ENCODE measurements at places on chromosomes 2 and 18.

- DNase-seq: no peak
These were observed 40.8 kb downstream of the WDR35 start for GRCh38 chr2:19949071-19949470.

- DNase-seq: no peak
These were observed 62.4 kb downstream of the CAPN13 start for GRCh38 chr2:30744823-30745222.

GRCh38 chr2:68768461-68768860, 33.9 kb downstream of the ARHGAP25 start:
- DNase-seq: no peak

DNA sequence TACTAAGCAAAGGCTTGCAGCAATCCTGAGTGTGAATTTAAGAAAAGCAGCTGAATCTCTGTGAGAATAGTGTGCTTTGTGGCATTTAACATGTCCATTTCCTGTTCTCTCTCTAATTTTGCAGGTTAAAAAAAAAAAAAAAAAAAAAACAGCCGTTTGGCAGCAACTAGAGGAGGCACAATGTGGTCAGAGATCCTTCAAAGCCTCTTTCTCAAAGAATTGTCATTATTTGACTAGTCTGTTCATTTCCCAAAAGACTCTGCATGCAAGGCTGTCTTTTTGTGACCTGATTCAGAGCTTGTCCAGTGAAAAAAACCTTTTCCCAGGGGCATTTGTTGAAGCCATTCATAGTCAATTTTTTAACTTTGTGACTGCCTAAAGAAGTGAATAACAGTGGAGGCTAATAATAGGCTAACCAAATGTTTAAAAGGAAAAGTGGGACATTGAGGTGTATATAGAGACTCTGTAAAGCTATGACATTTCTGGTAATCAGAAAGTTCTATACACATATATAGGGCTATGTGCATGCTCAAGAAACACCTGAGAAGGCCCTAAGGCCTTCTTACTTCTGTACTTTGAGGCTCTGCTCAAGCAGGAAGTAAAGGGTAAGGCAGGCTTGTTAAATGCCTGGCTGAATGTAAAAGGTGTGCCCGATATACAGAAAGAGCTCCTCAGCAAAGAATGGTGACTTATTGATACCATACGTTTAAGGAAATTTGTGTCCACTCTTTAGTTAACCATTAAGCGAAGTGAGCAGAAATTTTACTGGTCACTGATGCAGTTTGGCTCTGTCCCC, 289.6 kb upstream of the RAB6C start:
- DNase-seq: no peak

DNA sequence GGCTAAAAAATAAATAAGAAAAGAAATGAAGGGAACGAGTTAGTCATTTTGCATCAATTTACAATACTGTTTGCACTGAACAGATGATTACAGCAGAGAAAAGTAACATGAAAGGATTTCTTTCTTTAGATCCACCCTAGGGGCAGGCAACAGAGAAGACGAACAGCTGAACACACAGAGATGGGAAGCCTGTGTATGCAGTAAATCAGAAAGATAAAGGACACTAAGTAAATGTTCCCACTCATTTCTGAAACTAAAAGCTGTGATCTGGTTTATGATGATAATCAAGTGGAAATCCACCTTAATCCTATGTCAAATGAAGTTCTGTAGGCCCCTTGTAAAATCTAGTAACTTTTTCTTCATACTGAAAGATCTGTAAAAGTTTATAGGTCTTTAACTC, 54.2 kb downstream of the AKAIN1 start:
- DNase-seq: no peak

DNA sequence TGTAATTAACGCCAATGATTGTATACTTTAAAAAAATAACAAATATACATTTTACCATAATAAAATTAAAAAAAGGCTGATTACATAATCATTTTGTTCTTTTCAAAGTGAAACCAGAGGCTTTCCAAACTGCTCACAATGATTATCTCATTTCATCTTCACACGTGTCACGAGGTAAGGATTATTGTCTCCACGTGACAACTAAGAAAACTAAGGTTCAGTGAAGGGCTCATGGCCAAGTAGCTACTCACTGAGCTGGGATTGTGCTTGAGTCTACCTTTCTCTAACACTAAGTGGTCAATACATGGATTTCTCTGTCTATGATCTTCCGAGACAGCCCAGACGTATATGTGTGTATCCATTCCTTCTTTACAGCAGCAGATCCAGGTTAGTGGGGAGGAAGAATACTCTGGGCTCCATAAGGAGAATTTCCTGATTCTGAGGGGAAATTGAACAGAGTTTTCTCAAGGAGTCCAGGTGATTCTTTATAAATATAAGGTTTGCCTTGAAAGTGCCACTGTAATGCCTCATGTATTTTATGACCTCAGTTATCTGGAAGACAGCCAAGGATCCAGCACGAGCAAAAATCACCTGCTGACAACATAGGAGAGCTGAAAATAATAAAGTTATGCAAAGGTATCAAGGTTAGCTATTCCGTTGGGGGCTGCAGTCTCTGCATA, 25.6 kb upstream of the ACSL3 start:
- DNase-seq: no peak

DNA sequence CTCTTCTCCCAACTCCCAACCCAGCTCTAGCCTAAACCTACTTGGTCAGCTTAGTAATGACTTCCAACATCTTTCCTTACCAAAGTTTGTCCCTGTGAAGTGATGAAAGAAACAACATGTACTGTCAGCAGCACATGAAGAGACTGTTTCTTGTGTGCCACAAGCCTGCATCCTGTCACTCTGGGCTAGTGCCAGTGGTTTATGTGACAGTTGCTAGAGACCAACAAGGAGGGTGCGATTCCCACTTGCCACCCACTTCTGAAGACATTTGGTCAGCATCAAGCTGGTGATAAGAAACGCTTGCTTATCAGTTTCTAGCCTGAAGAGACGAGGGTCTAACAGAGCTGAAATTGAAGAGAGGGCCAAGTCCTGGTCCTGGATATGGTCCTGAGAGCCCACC, 132.6 kb downstream of the COL4A4 start:
- DNase-seq: no peak

- DNase-seq: no peak
These were observed 87.6 kb downstream of the MGAT5 start for GRCh38 chr2:134341476-134341875.

GRCh38 chr2:47452761-47453160, 49.8 kb downstream of the MSH2 start:
- DNase-seq: no peak

DNA sequence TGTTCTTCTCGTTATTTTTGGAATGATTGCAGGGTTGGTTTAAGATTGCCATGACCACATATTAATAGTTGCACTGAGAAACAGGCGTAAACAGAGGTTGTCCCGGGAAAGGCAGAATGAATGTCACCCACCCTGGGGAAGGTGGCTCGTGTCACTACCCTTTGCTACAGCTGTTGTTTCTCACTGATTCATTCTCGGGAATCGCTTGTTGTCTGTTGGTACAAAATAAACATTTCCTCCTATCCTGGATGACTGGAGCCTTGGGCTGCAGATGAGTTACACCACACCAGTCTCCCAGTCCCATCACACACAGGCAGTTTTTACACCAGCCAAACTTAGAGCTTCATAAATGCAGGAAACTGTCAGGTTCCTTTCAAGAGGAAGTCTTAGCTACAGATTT, 216.7 kb downstream of the GBX2 start:
- no peak for DNase-seq

Data from NCI-H446 (cell line).